ENCODE measurements at places on chromosomes 13 and 19.

DNA sequence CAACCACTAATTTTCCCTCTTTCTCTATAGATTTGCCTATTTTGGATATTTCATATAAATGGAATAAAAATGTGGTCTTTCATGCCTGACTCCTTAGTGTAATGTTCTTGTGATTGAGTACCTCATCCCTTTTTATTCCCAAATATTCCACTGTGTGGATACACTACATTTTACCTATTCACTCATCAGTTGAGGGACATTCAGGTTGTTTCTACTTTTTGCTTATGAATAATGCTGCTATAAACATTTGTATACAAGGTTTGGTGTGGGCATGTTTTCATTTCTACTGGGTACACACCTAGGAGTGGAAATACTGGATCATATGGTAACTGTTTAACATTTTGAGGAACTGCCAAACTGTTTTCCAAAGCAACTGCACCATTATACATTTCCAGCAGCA is 5.1 kb upstream of the WBP4 start:
- no peak for DNase-seq

DNA sequence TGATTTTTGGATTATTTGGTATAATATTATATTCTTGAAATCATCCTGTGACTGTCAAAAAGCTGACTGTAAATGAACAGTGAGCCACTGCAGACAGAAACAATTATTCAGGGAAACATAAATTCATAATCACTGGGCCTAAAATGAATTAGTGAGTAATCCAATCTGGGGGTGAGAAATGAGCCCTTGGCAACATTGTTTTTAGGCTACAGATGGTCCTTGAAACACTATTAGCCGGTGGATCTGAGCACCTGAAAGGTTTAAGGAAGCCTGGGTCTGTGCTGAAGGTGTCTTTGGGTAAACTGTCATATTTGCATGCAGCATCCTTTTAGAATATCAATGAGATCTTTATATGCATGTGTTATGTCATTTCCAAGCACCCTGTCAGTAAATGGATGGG is 290.7 kb downstream of the ATP8A2 start:
- no peak for DNase-seq

DNA sequence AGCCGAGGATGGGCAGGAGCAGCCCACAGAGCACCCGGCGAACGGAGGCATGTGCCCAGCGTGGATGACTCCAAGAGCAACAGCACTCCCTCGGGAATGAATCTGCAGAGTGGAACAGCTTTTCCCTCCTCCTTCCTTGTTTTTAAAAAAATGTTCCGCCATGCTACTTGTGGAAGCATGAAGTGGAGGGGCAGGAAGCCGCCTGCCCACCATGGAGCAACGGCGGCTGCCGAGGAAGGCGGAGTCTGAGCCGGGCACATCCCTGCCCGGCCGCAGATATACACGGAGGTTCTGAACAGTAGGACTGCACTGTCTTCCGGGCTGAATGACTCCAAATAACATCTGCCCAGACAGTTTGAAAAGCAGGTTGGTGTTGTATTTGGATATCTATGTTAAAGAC is 65.2 kb downstream of the SOX1 start:
- DNase-seq: no peak

GRCh38 chr13:38872693-38873092 is 117.9 kb downstream of the STOML3 start:
- DNase-seq: no peak

GRCh38 chr13:26050568-26051230 is 1.1 kb downstream of the SHISA2 start:
- no peak for DNase-seq

Measured in central memory CD8-positive, alpha-beta T cell (primary cell).